ENCODE measurements at places on chromosomes 7 and 10. TPM values are rescaled to one million over a fixed set of nuclear protein-coding genes. Genes with fewer than 3 reads are reported as not detected.
A peak's percentile ranks its signal among the peaks of the same experiment; 100 is the strongest.

GRCh38 chr7:17412883-17413282 is 114.4 kb downstream of the AHR start:
- ATAC-seq, result no peak

- ATAC-seq, result no peak
Observed at GRCh38 chr7:50595491-50596102, 30.4 kb upstream of the DDC start.

DNA sequence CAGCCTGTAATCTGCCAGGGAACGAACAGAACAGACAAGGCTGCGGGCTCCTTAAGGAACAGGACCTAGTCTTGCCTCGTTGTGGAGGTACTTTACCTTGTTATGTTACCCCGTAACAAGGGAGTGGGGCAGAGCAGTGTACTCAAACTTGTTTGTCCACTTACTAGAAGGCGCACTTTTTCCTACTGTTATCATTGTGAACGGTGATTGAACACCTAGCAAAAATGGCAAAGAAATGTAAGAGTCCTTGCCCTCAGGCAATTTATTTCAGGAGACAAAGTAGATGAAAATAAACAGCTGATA is 620 bp upstream of the IMPDH1 start:
- ATAC-seq, result peak; percentile 34

- ATAC-seq, result no peak
Observed at GRCh38 chr10:105239311-105240219, 598.5 kb downstream of the SORCS3 start.

GRCh38 chr10:95309958-95310357 is 19.2 kb upstream of the PDLIM1 start:
- ATAC-seq, result no peak

- ATAC-seq, result no peak
Observed at GRCh38 chr7:36726311-36726710, 2.0 kb upstream of the AOAH start.

DNA sequence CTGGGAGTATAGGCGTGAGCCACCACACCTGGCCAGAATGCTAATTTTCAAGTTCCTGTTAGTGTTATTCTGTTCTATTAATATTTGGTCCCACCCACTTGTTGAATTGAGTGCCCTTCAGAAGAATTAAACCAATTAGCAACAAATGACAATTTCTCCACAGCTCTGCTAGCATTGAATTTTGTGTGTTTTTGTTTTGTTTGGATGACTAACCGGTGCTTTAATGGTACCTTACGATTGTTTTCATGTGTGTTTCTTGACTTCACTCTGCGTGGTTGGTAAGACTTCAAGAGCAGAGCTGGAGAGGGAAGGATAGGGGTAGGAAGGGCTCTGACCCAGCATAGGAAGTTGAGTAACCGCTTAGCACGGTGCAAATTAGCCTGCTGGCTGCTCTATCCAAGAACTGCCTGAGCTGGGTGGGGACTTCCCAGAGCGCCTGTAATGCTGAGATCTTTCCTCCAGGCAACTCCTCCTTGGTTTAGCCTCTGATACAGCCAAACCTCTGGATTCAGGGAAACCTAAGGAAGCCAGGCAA is 4.6 kb downstream of the ARPC1B start:
- ATAC-seq, result peak; percentile 63

- ATAC-seq, result peak; percentile 54
Observed at GRCh38 chr10:34254596-34254995, 560.5 kb downstream of the PARD3 start.

DNA sequence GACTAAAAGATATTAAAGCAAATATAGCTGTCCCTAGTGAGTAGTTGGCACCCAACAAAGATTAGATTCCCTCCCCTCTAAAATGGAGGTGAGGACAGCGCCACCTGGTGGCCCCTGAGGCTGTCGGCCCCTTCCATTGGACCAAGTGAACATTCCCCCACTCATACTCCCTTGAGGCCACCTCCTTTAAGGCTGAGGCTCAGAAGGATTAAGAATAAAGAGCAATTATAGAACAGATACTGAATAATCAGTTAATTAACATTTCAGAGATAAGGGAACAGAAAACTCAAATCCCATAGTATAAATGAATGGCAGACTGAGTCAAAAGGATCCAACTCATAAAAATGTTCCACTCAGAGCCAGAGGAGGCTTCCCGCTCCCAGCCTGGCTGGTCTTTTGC is 130.4 kb upstream of the GHITM start:
- ATAC-seq, result no peak

DNA sequence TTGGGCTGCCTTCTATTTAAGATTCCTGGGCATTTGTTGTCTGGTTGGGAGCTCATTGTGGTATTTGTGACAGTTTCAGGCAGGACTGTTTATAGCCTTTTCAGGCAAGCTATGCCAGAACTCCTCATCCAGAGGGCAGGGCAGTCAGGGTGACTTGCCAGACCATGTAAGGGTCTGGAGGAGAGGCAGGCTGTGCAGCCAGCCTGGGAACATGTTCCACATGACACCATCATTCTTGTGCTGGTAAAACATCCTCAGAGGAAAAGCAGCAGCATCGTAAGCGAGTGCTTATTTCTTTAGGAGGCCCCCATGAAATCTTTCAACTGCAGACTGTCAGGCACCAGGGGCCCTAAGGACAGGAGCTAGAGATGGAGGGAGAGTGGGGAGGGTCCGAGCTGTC is 44.0 kb upstream of the SORBS1 start:
- ATAC-seq, result no peak

DNA sequence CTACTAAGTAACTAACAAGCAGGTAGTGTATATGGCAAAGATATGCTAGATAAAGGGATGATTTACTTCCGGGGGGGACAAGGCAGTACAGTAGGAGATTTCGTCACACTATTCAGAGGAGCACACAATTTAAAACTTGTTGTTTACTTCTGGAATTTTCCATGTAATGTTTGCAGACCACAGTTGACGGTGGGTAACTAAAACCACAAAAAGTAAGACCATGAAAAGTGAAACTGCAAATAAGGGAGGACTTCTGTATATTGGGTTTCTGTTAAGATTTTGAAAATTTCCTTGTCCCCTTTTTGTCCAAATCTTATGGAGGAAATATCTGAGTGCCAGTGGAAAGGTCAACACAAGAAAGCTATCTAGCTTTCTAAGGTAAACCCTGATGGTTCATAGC is 170.0 kb downstream of the ELAPOR2 start:
- ATAC-seq, result no peak

GRCh38 chr10:101969412-101969922 is 86.5 kb downstream of the ARMH3 start:
- ATAC-seq, result no peak

The TMEM229A gene
- not detected for total RNA-seq

The PLAU gene
- 19.4 TPM for total RNA-seq

The MAP3K8 gene
- total RNA-seq, result 22.1 TPM

The MMD2 gene
- not detected for total RNA-seq

The CDC14C gene
- total RNA-seq, result not detected

The CFAP43 gene
- not detected for total RNA-seq

The NUTM2A gene
- 0.40 TPM for total RNA-seq

The IGFBP3 gene
- total RNA-seq, result 7.9 TPM
